Stimulated activated CD8-positive, alpha-beta memory T cell treated with anti-CD3 and anti-CD28 coated beads, Interleukin-7, amount 100 ng/mL, for 1 hour (primary cell): ENCODE measurements at places on chromosomes 3 and 15.
A peak's percentile ranks its signal among the peaks of the same experiment; 100 is the strongest.

DNA sequence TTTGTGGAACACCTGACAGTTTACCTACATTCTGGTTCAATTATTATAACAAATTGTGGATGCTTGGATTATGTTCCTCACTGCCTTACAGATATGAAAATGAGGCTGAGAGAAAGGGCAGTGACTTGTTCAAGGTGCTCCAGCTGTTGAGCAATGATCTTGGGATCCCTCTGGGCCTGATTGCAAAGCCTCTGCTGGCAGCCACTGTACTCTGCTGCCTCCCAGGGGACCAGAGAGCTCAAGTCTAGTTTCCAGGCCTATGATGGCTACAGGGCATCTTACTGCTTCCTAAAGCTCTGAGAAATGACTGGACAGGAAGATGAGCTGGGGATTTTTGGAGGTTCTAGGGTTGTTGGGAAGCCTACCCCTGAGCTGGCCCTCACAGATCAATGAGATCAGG, 2.3 kb upstream of the SHC4 start:
- DNase-seq: no peak

DNA sequence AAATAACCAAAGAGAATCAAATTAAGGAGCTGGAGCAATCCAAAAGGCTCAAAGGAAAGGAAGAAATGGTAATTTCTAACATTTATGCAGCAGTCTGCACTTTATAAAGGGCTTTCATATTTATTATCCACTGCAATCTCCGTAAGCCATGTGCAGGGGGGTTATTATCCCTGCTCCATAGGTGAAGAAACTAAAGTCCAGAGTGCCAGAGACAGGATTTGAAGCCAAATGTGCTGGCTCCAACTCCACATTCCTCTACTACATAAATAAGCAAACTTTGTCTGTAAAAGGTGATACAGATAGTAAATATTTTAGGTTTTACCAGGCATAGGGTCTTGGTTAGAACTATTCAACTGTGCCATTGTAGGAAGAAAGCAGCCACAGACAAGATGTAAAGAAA, 221.4 kb downstream of the MINAR1 start:
- no peak for DNase-seq

GRCh38 chr3:117063930-117064329, 354.4 kb downstream of the TUSC7 start:
- DNase-seq: no peak

GRCh38 chr15:34714476-34715121, 40.2 kb downstream of the GJD2 start:
- no peak for DNase-seq

DNA sequence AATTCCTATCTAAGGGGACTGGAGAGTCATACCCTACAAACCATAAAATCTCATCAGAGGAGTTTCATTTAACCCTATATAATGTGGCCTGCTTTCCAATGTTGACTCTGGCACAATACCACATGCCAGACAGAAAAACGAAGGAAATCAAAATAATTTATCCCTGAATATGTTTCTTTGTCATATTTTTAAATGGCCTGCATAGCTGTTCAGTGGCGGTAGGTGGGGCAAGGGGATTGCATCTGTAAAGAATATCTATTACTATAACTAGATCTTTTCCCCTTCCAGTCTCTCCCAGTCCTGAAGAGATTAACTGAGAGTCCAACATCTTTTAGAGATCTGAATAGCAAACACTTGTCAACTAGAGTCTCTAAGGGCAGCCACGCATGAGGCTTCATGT, 278.1 kb upstream of the CTNNB1 start:
- no peak for DNase-seq

DNA sequence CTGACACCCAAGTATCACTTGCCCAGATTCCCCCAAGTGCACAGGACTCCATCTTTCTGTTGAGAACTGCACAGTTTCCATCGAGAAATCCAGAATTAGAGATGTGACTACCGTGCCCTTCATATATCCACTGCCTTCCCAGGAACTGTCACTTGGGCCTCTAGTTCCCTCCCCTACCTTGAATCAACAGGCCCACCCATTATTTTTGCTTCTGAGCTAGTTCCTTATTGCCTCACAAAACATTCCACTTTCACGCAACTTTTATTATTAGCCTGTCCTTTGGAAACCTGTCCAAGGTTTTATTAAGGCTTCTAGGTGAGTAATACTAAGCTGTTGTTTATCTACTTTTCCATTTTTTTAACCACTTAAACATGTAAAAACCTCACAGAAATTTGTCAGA, 17.1 kb upstream of the SLC30A4 start:
- DNase-seq: no peak

GRCh38 chr3:37752649-37753025, 109.0 kb upstream of the CTDSPL start:
- no peak for DNase-seq

DNA sequence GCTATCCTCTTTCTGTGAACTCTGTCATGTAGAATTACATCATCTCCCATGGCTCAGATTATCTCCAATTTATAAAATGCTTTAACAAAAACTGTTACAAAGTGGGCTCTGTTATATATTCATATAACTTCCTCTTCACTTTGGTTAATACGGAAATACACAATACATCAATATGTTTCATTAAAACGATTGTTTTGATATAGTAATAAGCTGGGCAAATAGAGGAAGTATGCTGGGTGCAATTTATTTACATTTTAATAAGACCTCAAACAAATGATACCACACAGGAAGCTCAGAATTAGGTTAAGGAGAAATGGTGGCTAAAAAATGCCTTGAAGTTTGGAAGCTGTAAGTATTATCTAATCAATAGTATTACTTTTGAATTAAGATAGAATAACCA, 331.0 kb downstream of the ZBTB20 start:
- no peak for DNase-seq

- no peak for DNase-seq
Measured at GRCh38 chr3:105674437-105675065, 194.3 kb downstream of the CBLB start.

- peak; percentile 48 for DNase-seq
Measured at GRCh38 chr3:143121241-143122088, 1.9 kb downstream of the CHST2 start.

- no peak for DNase-seq
Measured at GRCh38 chr3:37509069-37509468, 334.7 kb upstream of the LRRFIP2 start.

DNA sequence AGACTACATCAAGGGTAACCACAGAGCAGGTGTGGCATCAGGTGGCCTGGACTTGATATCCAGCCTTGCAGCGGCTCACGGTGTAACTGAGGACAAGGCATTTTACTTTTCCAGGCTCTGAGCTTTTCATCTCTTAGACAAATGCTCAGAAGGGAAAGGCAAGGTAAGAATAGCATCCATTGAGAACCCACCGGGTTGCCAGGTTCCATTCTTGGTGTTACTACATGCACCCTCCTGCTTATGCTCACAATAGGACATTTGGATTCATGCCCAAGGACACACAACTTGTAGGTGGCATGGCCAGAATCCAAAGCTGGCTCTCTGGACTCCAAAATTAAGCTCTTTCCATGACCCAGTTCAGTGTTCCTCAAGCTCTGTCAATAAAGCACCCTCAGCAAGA, 85.5 kb downstream of the CCNL1 start:
- no peak for DNase-seq

GRCh38 chr15:65881766-65882434, 12.6 kb downstream of the RAB11A start:
- DNase-seq: no peak

GRCh38 chr15:92909136-92909781, 9.1 kb downstream of the CHD2 start:
- DNase-seq: no peak

DNA sequence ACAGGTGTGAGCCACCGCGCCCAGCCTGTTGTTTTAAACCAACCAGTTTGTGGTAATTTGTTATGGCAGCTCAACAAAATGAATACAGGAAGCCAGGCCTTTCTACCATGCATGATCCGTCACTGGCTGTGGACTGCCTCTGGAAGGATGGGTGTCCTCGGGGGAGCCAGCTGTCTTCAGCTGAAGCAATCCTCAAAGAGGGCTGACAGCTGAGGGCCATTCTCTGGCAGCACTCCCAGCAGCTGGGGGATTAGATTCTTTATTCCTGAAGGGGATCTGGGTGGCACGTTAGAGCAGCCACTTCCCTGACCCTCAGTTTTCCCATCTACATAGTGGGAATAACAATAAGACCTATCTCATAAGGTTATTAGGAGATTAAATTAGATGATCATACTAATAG, 24.4 kb downstream of the POLR2M start:
- no peak for DNase-seq

GRCh38 chr3:189740156-189740555, 109.0 kb downstream of the TP63 start:
- DNase-seq: no peak

DNA sequence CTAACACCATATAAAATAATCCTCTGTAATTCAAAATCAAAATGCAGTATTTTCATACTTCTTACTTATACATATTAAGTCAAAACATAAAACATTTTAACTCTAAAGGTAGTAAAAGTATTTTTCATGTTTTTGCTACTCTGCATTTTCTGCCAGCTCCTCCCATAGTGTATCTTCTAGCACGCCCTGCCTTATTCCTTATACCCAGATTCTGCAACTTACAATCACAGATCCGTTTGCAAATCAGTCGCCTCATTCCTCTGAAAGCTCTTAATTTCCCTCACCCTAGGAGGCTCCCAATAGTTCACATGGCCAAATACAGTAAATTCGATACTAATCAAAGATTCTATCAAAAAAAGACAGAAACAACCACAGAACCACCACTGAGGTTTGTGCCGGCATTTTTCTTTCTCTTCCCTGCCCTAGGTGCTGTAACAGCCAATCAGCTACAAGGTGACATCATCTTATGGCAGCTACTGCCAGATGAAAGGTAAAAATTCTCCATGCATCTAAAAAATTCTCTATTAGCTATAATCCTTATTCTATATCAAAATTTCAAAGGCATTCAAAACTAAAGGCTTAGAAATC, 72.9 kb downstream of the CLASP2 start:
- no peak for DNase-seq

DNA sequence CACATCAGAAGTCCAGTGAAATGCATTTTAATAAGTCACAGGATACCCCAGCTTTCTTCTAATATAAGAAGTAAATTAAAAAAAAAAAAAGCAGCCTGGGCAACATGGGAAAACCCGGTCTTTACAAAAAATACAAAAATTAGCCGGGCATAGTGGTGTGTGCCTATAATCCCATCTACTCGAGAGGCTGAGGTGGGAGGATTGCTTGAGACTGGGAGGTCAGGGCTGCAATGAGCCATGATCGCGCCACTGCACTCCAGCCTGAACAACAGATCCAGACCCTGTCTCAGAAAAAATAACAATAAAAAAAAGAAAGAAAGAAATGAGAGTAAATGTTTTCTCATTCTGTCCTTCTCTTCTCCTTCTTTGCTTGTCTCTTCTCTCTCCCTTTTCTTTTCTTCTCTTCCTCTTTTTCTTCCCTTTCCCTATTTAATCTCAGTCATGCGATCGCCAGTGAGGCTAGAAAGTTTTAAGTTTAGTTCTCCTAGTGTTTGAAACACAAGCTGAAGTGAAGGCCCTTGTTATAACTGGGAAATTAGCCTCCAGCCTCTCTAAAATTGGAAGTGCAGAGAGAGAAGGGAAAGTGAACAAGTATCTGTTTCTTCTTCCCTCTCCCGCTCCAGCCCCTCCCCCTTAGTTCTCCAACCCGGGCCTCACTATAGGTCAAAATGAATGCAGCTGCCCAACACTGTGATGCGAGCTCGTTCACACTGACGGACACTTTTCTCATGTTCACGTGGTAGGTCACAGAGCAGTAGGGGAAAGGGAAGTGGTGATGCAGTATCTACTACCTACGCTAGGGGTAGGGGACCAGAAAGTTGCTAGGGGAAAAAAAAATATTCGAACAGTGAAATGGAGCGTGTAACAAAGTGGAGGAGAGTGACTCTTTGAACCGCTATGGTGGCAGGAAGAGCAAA, 23.5 kb upstream of the TSC22D2 start:
- peak; percentile 5 for DNase-seq

DNA sequence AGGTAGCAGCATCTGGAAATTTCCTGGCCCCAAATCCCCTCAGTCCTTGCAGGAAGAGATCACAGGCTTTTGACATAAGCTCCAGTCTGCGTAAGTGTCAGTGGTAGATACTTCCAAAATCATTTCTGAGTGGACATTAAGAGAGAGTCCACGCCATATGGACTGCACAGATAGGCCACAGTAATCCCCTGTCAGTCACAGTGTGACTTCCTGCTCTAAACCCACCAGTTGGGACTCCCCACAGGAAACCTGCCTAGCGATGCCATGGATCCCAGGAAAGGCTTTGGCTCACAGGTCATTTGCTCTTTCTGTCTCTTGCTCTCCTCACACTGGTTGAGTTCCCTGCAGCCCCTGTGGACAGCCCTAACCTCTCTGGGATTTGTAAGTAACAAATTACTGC, 28.8 kb upstream of the MKRN3 start:
- DNase-seq: no peak

DNA sequence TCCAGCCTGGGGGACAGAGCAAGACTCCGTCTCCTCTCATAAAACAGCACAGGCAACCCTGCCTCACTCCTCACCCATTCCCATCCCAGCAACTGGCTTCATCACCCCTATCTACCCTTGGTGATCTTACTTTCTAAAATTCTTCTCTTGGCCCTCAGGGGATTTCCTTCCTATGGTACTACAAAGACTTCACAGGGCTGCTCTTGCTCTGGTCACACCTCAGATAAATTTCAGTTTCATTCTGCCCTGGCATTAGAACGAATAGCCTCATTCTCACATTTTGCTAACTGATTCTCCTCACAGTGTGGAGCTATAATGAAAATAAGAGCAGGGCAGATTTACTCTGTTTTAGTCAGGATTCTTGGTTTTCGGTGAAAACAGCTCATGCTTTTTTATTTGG, 22.1 kb upstream of the CRBN start:
- DNase-seq: no peak

DNA sequence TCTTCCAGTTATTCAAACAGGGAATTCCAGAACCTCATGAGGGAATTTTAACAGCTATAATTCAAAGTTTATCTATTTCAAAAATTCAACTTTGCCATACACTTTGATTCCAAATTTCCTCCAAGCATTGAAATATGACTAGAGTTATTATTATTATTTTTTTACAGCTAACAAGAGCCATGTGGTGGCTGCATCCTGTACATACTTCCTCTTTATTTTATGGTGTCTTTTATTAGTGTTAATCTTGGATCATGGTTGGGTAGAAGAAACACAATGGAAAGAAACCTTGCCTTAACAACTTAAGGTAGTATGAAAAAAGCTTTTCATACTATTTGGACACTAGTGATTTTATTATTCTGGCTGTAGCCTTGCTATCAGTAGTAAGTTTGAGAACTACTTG, 52.7 kb downstream of the TFG start:
- DNase-seq: no peak

DNA sequence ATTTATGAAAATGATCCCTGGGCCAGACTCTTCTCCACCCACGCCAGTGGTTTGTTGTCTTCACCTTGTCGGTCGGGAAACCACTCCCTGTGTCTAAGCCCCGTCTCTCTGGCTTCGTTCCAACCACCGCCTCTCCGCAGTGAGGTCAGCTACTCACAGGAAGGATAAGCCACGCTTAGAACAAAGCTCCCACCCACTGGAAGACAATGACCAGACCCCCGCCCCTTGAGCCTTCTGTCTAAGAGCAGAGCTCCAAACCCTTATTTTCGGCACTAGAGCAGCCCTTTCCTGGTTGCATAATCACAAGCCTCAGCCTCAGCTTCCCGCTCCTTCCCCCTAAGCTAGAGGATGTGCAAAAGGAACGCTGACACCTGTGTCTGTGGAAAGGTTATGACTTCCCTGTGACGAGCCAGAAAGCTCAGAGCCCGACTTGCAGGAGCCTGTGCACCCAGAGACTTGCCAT, 114.9 kb upstream of the MEF2A start:
- peak; percentile 23 for DNase-seq

GRCh38 chr15:49083401-49084284, 37.4 kb upstream of the SECISBP2L start:
- no peak for DNase-seq
